T-cell (primary cell): ENCODE measurements at places on chromosomes 4 and X. TPM values are rescaled to one million over a fixed set of nuclear protein-coding genes. Genes with fewer than 3 reads are reported as not detected.

- no peaks in the 10 kb centered on the region for H3K27me3 ChIP-seq
- H3K36me3 ChIP-seq: no peaks in the 10 kb centered on the region
- no peak overlapping the region for H3K27ac ChIP-seq
- no peak for DNase-seq
Observed at GRCh38 chrX:23838953-23839352, 56.0 kb downstream of the SAT1 start.

DNA sequence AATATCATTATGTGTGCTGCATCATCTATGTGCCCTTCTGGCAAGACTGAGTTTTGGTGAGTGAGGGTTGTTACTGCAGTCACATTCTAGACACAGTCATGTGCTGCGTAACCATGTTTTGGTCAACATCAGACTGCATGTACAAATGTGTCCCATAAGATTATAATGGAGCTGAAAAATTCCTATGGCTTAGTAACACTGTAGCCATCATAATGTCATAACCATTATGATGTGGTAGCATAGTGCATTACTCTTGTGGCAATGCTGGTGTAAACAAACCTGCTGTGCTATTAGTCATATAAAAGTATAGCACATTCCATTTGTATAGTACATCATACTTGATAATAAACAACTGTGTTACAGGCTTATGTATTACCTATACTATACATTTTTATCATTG lies 198.1 kb upstream of the NUDT6 start:
- H3K27me3 ChIP-seq: no peaks in the 10 kb centered on the region
- H3K27ac ChIP-seq: no peak overlapping the region
- H3K36me3 ChIP-seq: peaks cover 2% of the 10 kb centered on the region
- no peaks in the 10 kb centered on the region for H3K4me1 ChIP-seq

DNA sequence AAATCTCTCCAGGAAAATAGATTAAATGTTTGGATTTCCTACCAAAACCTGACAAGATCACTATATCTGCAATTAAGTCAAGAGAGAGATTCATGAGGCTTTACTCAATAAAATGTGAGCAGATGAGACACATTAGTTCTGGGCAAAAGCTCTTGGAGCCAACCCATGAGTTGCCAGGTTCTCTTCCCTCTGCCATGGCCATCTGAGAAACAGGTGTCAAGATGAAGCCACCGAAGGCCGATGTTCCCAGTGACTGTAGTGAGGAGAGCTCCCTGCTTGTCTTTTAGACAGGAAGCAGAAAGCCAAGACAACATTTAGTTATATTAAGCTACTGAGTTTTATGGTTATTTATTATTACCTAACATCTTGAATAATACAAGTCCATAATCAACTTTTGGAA lies 1068.7 kb downstream of the STPG2 start:
- no peak for DNase-seq
- H3K4me3 ChIP-seq: no peak overlapping the region
- H3K36me3 ChIP-seq: no peaks in the 10 kb centered on the region
- no peak overlapping the region for H3K27ac ChIP-seq
- no peaks in the 10 kb centered on the region for H3K27me3 ChIP-seq

DNA sequence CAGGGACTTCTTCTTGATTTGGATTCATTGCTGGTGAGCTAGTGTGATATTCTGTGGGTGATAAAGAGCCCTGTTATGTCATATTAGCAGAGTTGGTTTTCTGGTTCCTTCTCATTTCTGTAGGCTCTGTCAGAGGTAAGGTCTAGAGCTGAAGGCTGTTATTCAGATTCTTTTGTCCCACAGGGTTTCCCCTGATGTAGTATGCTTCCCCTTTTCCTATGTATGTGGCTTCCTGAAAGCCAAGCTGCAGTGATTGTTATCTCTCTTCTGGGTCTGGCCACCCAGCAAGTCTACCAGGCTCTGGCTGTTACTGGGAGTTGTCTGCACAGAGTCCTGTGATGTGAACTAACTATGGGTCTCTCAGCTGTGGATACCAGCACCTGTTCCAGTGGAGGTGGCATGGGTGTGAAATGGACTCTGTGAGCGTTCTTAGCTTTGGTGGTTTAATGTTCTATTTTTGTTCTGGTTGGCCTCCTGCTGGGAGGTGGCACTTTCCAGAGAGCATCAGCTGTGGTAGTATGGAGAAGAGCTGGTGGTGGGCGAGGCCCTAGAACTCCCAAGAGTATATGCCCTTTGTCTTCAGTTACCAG lies 373.7 kb downstream of the AR start:
- no peak overlapping the region for H3K4me3 ChIP-seq
- no peak for DNase-seq
- H3K27ac ChIP-seq: no peak overlapping the region
- H3K27me3 ChIP-seq: no peaks in the 10 kb centered on the region
- no peaks in the 10 kb centered on the region for H3K4me1 ChIP-seq

DNA sequence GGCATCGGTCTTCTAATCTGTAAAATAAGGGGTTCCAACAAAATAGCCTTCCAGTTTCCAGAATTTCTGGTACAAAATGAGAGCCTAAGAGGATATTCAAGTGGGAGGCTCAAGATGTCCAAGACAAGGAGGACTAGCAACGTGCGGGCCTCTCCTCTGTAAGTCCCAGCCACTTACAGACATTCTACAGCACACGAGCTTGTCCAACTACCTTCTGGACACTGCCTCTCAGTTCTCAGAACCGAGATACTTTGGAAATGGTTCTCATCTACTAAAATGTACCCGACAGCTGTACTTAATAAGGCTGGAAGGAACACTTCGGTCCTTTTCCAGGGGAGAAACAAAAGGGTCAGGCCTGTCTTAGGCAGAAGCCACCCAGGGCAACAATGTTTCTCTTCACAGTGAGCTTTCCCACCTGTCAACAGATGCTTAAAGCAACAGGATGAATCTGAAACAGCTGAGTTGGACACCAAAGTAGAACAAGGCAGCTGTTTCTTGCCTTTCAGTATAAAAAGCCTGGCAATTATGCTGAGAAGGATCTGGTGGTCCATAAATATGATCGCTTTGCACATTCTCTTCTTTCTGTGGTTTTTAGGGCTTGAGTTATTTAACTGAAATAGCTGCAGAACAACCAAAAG lies 127.0 kb downstream of the HS6ST2 start:
- DNase-seq: no peak
- no peak overlapping the region for H3K4me3 ChIP-seq
- no peaks in the 10 kb centered on the region for H3K36me3 ChIP-seq

DNA sequence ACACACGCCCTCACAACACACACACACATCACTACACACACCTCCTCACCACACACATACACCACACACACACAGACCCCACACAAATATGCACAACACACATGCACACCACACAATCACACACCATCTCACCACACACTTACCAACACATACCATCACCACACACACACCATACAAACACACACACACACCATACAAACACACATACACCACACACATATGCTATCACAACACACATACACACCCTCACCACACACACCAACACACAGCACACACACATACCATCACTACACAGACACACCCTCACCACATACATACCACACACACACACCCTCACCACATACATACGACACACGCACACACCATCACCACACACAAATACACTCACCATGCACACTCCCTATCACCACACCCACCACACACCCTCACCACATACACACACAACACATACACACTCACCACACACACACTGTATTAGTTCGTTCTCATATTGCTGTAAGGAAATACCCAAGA lies 107.0 kb downstream of the DCTD start:
- H3K4me3 ChIP-seq: no peak overlapping the region
- no peak for DNase-seq
- no peak overlapping the region for H3K27ac ChIP-seq

- H3K27ac ChIP-seq: no peak overlapping the region
- no peaks in the 10 kb centered on the region for H3K4me1 ChIP-seq
- DNase-seq: no peak
- H3K36me3 ChIP-seq: no peaks in the 10 kb centered on the region
- H3K27me3 ChIP-seq: no peaks in the 10 kb centered on the region
Observed at GRCh38 chrX:70128071-70128470, 5.2 kb upstream of the IGBP1 start.

DNA sequence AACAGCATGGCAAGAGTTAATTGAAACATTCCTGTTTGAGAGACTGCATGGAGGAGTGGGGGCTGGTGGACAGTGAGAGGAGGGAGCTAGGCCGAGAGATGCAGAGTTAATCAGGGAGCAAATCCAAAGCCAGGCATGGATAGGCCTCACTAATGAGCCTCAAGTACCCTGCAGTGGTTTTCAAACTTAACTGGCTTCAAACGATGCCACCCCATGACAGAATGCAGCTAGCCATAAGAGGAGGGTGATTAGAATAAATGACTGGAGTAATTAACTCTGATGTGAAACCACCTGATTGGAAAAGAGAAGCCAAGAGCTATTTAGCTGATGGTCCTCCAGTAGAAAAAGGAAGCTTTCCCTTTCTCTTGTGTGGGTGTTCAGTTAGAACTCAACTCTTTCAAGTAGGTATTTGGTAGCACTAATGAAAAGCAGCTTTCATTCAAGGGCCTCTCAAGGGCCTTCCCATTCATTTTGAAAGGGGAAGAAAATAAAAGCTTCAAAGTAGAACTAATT lies 215.4 kb upstream of the MAB21L2 start:
- no peaks in the 10 kb centered on the region for H3K4me1 ChIP-seq
- H3K36me3 ChIP-seq: no peaks in the 10 kb centered on the region
- H3K4me3 ChIP-seq: no peak overlapping the region
- no peak overlapping the region for H3K27ac ChIP-seq
- no peaks in the 10 kb centered on the region for H3K27me3 ChIP-seq
- no peak for DNase-seq

DNA sequence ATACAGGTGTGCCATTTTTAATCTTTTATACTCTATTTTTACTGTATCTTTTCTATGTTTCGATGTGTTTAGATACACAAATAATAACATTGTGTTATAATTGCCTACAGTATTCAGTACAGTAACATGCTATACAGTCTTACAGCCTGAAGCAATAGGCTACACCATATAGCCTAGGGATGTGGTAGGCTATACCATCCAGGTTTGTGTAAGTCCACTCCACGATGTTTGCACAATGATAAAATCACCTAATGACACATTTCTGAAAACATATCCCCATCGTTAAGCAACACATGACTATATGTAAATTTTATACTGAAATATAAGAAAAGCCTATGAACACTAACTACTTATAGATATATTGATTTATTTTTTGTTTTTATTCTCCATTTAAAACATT lies 48.9 kb upstream of the EXOC1L start:
- H3K27me3 ChIP-seq: no peaks in the 10 kb centered on the region
- DNase-seq: no peak
- no peaks in the 10 kb centered on the region for H3K36me3 ChIP-seq
- no peak overlapping the region for H3K4me3 ChIP-seq

GRCh38 chr4:150938417-150938816 lies 76.7 kb downstream of the LRBA start:
- peaks cover 5% of the 10 kb centered on the region for H3K4me1 ChIP-seq
- no peak for DNase-seq
- no peaks in the 10 kb centered on the region for H3K36me3 ChIP-seq
- H3K27me3 ChIP-seq: no peaks in the 10 kb centered on the region
- no peak overlapping the region for H3K27ac ChIP-seq

- DNase-seq: no peak
- no peaks in the 10 kb centered on the region for H3K36me3 ChIP-seq
- H3K4me1 ChIP-seq: no peaks in the 10 kb centered on the region
- H3K4me3 ChIP-seq: no peak overlapping the region
Observed at GRCh38 chrX:110146521-110146920, 143.6 kb downstream of the TMEM164 start.

DNA sequence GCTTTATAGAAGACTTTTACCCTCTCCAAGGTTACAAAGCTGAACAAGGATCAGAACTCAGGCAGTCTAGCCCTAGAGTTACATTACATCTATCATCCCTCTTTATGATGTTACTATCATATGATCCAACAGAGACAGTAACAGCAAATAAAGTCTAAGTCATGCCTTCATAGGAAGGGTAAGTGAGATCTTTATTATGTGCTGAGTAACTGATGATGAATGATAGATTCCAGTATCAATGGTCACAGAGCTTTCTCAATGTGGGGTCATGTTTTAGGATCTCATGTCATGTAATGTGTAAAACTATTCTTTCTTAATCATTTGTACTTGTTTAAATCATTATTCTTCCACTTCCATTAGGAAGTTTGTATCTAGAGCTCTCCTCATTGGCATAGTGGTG lies 22.8 kb downstream of the ELOVL6 start:
- no peak overlapping the region for H3K4me3 ChIP-seq
- H3K4me1 ChIP-seq: no peaks in the 10 kb centered on the region
- DNase-seq: no peak

DNA sequence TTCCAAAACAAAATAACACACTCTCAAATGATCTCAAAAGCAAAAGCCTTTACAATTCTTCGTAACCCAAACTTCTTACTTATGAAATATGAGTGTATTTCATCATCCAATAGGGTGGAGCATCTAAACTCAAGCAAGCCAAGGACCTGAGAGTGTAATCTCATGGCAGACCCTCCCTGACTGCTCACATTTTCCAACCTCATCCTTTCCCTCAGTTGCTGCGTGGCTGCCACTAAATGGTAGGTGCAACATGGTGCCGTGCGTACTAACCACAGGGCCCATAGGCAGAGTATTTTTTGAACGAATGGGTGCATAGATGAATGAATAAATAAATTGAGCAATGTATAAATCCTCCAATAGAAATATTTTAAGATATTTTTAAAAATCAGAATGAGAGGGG lies 45.4 kb downstream of the TTC29 start:
- DNase-seq: no peak
- H3K4me1 ChIP-seq: no peaks in the 10 kb centered on the region
- H3K27me3 ChIP-seq: peaks cover 3% of the 10 kb centered on the region
- no peak overlapping the region for H3K27ac ChIP-seq
- H3K36me3 ChIP-seq: no peaks in the 10 kb centered on the region

- no peak overlapping the region for H3K27ac ChIP-seq
- no peaks in the 10 kb centered on the region for H3K4me1 ChIP-seq
- no peak overlapping the region for H3K4me3 ChIP-seq
Observed at GRCh38 chrX:147978931-147979330, 2.2 kb upstream of the FMR1NB start.

- no peaks in the 10 kb centered on the region for H3K27me3 ChIP-seq
Observed at GRCh38 chrX:147850875-147851274, 60.8 kb upstream of the FMR1 start.

GRCh38 chrX:154046031-154046781 lies 26.5 kb upstream of the IRAK1 start:
- DNase-seq: no peak
- no peaks in the 10 kb centered on the region for H3K27me3 ChIP-seq
- H3K36me3 ChIP-seq: peaks cover 49% of the 10 kb centered on the region
- no peaks in the 10 kb centered on the region for H3K4me1 ChIP-seq
- no peak overlapping the region for H3K27ac ChIP-seq

GRCh38 chr4:119678761-119679160 lies 50.2 kb upstream of the PDE5A start:
- H3K4me1 ChIP-seq: no peaks in the 10 kb centered on the region
- no peak for DNase-seq
- no peaks in the 10 kb centered on the region for H3K27me3 ChIP-seq
- no peak overlapping the region for H3K4me3 ChIP-seq
- no peak overlapping the region for H3K27ac ChIP-seq
- H3K36me3 ChIP-seq: no peaks in the 10 kb centered on the region

TIGD4 gene
- not detected for total RNA-seq

GPR34 gene
- total RNA-seq: 0.30 TPM

POU3F4 gene
- total RNA-seq: not detected

GAB3 gene
- 18.4 TPM for total RNA-seq

NAP1L5 gene
- 1.2 TPM for total RNA-seq

CFP gene
- 37.1 TPM for total RNA-seq

GPAT3 gene
- total RNA-seq: 8.3 TPM

FRMPD4 gene
- total RNA-seq: not detected
